Activated CD8-positive, alpha-beta memory T cell treated with anti-CD3 and anti-CD28 coated beads for 48 hours (primary cell): ENCODE measurements at places on chromosomes 3 and 15.

- DNase-seq, result no peak
Observed at GRCh38 chr15:93866476-93866875, 364.9 kb upstream of the MCTP2 start.

DNA sequence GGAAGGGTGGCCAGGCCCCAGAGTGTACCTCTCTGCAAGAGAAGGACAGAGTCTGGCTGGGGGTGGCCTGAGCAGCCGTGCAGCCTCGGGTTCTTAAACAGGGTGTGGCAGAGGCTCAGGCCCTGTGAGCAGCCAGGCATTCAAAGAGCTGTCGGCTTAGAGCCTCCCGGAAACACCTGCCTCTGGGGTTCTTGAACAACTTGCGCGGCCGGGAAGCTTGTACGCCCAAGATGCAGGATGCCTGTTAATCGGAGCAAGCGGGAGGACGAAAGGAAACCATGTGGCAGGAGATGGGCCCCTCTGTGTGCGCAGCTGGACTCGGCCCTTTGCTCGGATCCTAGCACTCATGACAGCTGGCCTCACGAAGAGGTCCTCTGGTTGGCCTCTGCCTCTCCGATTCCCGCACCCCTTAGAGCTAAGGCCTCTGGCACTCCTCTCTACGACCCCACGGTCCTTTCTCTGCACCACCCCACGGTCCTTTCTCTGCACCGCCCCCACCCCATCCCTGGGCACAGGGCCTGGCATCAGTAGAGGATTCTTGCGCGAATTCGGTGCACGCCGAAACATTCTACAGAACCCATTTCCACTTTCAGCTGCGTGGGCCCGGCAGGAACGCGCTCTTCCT, 23.9 kb upstream of the TXNRD3 start:
- no peak for DNase-seq

- DNase-seq, result no peak
Observed at GRCh38 chr3:79521221-79521848, 246.5 kb downstream of the ROBO1 start.

- no peak for DNase-seq
Observed at GRCh38 chr3:31095255-31095654, 200.8 kb upstream of the GADL1 start.

- DNase-seq, result no peak
Observed at GRCh38 chr15:62931650-62932049, 110.9 kb upstream of the TPM1 start.

- no peak for DNase-seq
Observed at GRCh38 chr3:131007256-131007655, 19.4 kb downstream of the ASTE1 start.

DNA sequence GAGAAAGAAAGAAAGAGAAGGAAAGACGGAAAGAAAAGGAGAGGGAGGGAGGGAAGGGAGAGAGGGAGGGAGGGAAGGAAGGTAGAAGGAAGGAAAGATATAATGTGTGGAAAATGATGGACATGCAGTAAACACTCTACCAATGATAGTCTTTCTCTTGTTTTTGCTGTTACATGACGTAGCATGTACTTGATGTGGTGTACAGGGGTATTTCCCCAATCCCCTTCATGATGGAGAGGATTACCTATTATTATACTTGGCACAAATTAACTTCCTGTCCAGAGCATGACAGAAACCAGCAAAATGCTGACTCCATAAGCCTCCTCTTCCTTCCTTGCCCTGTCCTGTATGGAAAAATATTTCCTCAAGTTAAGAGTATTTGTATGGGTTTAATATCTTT, 124.4 kb downstream of the B3GALNT1 start:
- no peak for DNase-seq

- peak; percentile 83 for DNase-seq
Observed at GRCh38 chr3:15205934-15206661, at the start of gene CAPN7. CAPN7 (plus strand) TSS chr3:15206246; CDS start chr3:15206496, 250 bp downstream.

- DNase-seq, result no peak
Observed at GRCh38 chr15:86197770-86198169, 118.1 kb downstream of the AGBL1 start.

DNA sequence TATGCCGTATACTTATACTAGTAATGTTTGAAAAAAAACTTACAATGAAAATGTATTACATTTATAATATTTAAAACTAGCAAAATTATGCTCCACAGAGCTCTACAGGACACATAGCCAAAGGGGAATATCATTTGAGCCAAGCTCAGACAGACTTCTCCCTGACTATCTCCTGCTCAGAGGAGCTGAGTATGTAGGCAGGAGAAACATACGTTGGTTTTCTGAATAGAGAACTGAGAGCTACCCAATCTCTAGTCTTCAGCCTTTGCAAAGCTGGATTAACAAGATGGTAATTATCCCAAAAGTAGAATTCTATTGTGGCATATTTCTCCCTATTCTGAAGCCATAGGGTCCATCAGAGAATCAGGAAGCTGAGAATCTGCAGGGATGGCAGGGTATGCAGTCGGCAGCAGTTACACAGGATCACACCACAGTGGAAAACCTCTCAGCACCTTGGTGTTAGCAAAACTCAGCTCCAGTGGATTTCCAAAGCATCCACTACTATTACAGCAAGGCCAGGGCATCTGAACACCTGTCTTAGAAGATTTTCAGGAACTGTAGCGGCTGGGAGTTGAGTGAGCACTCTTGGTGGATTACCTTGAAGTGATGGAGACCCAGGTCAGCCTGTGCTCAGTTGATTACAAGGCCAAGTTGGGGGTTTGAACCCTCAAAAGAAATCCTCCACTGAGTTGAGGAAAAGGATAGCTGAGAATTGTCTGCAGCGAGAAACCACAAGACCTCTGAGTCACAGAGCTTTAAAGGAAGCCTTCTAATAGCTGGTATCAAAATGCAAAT, 30.1 kb downstream of the GPR15 start:
- DNase-seq, result no peak

- DNase-seq, result no peak
Observed at GRCh38 chr15:69668039-69668705, 215.6 kb downstream of the RPLP1 start.

DNA sequence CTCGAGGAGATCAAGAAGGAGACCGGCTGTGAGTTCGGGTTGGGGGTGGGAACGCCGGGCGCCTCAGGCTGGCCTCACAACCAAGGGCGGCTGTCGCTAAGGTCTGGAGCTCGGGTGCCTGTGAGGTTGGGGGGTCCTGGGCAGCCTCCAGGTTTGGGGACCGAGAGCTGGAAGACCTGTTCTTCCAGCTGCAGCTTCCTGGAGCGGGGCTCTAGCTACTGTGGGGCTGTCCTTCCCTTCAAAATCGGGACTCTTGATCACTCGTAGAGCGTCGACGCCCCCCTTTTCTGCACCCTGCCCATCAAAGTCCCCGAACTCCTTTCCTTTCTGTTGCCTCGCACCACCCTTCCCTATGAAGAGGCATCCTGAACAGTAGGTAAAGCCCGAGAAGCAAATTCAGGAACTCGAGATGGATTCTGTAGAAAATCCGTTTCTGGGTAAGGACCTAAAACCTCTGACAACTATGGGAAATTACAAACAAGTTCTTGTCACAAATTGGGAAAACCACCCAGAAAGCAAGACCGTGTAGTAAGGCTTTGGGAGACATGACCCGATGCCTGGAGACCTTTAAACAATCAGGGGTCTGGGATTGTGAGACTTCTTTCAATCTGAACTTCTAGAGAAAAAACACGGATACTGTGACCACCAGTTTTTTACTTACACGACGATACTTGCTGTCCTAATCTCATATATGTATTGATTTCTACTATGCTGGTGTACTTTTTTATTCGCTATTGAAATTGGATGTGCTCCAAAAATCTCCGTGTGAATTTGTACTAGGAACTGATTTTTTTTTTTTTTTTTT, 556 bp downstream of the CHP1 start:
- no peak for DNase-seq

DNA sequence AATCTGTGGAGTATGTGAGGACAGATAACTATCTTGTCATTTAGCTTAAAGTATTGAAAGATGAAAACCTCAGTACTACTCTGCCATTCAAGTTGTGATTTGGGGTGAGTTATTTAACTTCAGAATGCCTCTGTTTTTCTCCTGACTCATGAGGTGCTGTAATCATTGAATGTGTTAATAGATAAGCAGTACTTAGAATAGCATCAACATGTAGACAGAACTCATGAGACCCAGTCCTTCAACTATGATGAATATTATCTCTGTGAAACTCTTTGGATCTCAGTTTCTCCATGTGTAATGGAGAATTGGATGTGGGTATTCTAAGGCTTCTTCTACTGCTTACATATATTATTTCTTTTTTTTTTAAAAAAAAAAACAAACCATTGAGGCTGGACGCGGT, 431.4 kb downstream of the GRM7 start:
- no peak for DNase-seq

DNA sequence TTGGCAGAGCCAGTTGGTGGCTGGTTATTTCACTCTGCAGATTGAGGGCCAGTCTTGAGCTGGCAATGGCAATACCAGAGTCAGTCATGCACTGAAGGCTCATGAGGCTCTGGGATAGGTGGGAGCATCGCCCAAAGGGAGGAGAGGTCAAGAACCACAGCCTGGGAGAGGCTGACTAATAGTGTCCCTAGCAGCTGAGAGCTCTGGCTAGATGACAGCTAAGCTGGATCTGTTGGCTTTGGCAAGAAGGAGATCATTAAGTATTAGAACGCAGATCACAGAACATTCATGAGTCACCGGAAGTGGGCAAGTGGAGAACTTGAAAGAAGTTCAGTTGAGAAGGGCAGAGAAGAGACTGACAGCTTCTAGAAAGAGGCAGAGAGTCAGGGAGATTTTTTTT, 521.1 kb downstream of the NR2F2 start:
- DNase-seq, result no peak

DNA sequence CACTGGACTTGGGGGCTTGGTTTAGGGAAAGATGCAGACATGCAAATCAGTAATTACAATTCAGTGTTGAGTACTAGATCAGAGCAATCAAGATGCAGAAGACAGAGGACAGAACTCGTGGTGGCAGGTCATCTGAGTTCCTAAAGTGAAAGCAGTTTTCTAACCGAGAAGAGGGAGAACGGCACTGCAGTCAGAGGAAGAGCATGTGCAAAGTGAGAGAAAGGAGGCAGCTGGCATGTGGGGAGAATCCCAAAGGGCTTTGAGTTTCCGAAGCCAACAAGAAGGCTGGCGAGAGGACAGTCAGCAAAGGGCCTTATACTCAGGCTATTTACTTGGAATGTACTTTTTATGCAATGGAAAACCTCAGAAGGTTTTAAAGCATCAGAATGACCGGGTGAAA, 87.0 kb downstream of the ANP32A start:
- DNase-seq, result no peak

GRCh38 chr3:53566461-53567145, 72.2 kb downstream of the CACNA1D start:
- DNase-seq, result no peak

DNA sequence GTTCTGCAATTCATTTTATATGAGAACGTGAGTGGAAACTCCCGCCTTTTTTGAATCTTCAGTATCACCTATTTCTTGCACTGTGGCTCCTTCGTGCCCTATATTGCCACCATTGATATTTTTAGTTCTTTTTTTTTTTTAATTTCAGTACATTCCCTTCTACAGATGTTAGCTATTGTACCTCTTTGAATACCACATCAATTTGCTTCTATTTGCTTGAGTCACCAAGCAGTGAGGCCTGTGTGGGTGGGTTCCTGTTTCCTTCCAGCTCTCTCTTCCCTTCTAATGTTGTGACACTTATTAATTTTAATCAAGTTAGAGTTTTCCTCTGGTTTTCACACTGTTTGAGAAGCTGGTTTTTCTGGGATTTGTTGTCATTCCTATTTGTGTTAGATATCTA, 8.7 kb downstream of the HACD2 start:
- DNase-seq, result no peak

DNA sequence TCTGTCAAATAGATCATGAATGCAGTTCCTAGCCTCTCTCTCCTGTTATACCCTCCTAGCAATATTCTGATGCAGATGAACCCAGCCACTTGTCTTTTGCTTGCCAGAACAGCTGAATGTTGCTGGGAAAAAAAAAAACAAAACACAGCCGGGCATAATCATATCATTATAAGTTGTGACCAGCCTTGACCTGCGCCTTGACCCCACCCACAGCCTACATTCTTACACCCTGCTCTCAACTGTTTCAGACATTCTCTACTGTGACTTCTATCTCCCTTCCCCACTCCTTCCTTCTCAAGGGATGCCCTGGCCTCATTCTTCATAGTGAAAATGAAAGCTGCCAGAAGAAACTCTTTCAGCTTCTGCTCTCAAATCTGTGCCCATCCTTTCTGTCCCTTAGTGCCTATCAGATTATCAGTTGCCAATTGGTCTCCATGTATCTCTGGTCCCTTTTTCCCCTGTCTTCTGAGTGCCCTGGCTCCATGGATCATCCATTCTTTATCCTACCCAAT, 389.1 kb upstream of the TPRG1 start:
- no peak for DNase-seq

GRCh38 chr3:132657869-132658747, 1.5 kb downstream of the ACAD11 start:
- no peak for DNase-seq

DNA sequence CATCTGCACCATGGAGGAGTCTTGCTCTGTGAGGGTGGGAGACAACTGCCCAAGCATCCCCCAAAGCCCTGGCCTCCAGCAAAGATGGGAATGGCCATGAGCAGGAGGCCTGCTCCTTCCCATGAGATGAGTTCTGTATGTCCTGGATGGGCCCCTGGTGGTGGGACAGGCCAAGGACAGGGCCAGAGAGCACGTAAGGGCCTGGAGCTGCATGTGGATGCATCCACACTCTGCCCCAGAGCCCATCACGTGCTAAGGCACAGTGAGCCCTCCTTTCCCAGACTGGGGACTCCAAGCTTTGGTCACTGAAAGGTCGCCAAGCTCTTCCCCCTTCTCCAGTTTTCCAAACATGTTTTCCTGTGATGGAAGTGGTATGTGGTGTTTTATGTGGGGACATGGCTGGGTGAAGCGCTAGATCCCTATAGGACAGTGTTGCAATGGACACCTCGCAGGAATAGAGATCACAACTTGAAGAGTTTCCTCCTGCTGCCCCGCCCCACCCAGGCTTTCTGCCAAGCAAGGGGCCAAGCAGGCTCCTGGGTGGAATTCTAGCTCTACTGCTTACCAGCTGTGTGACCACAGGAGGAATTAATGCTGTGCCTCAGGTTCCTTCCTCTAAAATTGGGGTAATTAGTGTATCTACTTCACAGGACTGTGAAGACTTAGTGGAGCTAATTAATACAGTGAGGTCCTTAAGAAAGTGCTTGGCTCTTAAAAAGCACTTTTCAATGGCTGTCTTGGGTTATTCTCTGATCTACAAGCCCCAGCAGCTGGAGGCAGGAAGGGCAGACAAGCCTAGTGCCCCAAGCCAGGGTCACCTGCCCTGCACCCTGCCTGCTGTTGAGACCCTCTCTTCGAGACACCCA, 106.4 kb upstream of the RPL32 start:
- no peak for DNase-seq

- no peak for DNase-seq
Observed at GRCh38 chr15:41876689-41877088, 17.2 kb downstream of the SPTBN5 start.

DNA sequence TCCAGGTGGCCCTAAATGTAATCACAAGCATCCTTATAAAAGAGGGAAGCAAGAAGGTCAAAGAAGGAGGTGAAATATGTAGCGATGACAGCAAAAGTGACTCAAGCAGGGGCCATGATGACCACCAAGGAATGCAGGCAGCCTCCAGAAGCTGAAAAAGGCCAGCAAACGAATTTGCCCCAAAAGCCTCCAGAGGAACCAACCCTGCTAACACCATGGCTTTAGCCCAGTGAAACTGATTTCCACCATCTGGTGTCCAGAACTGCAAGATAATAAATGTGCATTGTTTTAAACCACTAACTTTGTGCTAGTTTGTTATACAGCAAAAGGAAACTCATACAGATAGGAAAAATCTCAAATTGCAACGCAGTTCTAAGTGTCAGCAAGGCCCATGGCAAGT, 23.0 kb upstream of the RBSN start:
- no peak for DNase-seq

- DNase-seq, result peak; percentile 10
Observed at GRCh38 chr3:51942603-51943450, 664 bp downstream of the PARP3 start.
